ENCODE measurements at places on chromosomes 5 and 9.

DNA sequence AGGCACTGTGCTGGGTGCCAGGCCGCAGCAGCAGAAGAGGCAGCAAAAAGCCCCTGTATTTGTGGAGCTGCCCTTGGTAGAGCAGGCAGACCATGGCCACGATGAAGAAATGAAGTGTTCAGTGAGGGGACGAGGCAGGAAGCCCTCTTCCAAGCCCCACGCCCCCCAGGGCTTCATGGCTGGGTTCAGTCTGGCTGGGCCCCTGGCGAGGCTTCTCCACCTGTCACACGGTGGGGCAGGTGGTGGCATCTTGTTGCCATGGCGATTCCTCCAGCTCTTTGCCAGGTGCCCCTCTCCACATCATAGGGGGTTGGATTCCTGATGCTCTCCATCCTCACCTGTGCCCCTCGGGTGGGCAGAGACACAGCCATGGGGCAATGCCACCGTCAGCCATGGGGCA is 21.5 kb downstream of the ADGRD2 start:
- DNase-seq = no peak

GRCh38 chr5:83471405-83472212 is at the start of gene VCAN:
Gene VCAN (plus strand): TSS chr5:83471744. CDS start chr5:83483519, 11,775 bp downstream.
- DNase-seq = peak; percentile 73

GRCh38 chr9:14563902-14564624 is 129.2 kb downstream of the ZDHHC21 start:
- no peak for DNase-seq

- peak; percentile 46 for DNase-seq
Measured at GRCh38 chr5:176436656-176437055, 11.5 kb upstream of the FAF2 start.

- DNase-seq = peak; percentile 5
Measured at GRCh38 chr5:80629281-80629680, 25.2 kb upstream of the MSH3 start.

DNA sequence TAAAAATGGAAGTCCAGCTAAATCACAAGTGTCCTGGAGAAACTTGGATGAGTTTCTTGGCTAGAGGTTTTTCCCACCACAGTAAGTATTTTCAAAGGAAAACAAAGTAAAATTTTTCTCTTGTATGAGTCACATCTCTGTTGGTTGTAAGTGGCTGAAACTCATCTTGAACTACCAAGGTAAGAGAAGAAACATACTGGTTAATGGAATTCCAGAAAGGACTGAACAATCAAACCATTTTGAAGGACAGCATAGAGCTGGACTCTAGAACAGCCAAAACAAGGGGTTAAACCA is 102.8 kb upstream of the CDKN2B start:
- DNase-seq = no peak
